ENCODE measurements at places on chromosomes 3 and 15. TPM values are rescaled to one million over a fixed set of nuclear protein-coding genes. Genes with fewer than 3 reads are reported as not detected.

Gene CRABP1
- not detected for polyA plus RNA-seq

Gene PPCDC
- 14.6 TPM for polyA plus RNA-seq

Gene SPSB4
- polyA plus RNA-seq = 2.3 TPM

Gene SLC35G2
- polyA plus RNA-seq = 5.6 TPM
